SK-N-SH (cell line): ENCODE measurements at places on chromosomes 3 and 15. TPM values are rescaled to one million over a fixed set of nuclear protein-coding genes. Genes with fewer than 3 reads are reported as not detected.

DNA sequence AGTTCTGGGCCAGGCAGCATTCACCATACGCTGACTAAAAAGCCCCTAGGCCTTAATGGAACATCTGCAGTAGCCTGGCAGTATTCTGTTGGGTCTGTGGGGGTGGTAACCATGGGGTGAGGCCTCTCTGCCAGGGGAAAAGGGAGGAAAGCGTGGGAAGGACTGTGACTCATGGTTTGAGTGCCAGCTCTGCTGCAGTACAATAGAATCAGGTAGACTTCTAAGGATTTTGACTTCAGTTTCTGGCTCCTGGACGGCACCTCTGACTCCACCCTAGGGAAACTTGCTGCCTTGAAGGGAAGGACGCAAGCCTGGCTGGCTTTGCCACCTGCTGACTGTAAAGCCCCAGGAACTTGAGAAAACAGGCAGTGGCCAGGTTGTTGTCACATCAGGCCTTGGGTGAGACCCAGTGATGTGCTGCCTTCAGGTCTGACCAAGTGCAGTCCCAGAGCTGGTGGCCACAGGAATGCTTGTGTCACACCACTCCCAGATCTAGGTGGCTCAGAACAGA, 148.6 kb downstream of the SUCNR1 start:
- no peaks in the 10 kb centered on the region for H3K27me3 ChIP-seq
- DNase-seq, result no peak
- H3K27ac ChIP-seq, result peak overlapping the region; percentile 50
- H3K36me3 ChIP-seq, result no peaks in the 10 kb centered on the region
- no peaks in the 10 kb centered on the region; the same call in none of the 2 replicates for H3K4me1 ChIP-seq
- no peak overlapping the region for H3K4me3 ChIP-seq

DNA sequence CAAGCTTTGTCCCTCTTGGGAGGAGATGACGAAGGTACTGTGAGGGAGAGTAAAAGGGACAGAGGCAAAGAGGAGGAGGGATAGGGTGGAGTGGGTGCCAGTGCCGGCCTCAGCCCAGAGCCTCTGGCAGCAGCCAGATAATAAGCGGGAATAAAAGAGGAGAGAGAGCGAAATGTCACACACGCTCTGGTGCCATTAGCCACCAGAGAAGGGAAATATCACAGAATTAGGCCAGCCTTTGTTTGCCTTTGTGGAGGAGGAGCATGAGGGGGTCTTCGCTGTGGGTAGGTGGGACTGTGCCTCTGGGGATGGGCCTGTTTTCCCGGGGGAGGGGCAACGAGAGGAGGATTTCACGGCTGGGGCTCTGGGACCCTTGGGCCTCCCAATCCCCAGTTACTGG, 67.8 kb downstream of the LINGO1 start:
- DNase-seq, result no peak
- no peaks in the 10 kb centered on the region for H3K27me3 ChIP-seq
- no peaks in the 10 kb centered on the region for H3K36me3 ChIP-seq
- no peak overlapping the region for H3K4me3 ChIP-seq
- H3K27ac ChIP-seq, result no peak overlapping the region

- H3K27me3 ChIP-seq, result no peaks in the 10 kb centered on the region
- no peak overlapping the region for H3K27ac ChIP-seq
- H3K4me1 ChIP-seq, result peaks cover 12% of the 10 kb centered on the region; the same call in 1 of the 2 replicates
- H3K36me3 ChIP-seq, result no peaks in the 10 kb centered on the region
- H3K4me3 ChIP-seq, result no peak overlapping the region
Observed at GRCh38 chr3:180417241-180417640, 184.7 kb upstream of the TTC14 start.

- no peak within 1 kb of the TSS for H3K27ac ChIP-seq
- H3K36me3 ChIP-seq, result no peaks in the 10 kb centered on the region
- peak; percentile 85 for DNase-seq
- H3K4me3 ChIP-seq, result peak within 1 kb of the TSS; percentile 64
- H3K4me1 ChIP-seq, result no peaks in the 10 kb centered on the region; the same call in 1 of the 2 replicates
Observed at GRCh38 chr15:34437687-34438086, at the start of gene GOLGA8A. Gene GOLGA8A, minus strand, starts transcription at chr15:34437808. Its CDS starts 48,117 bp downstream, at chr15:34389691.

GRCh38 chr3:102926618-102927017, 491.8 kb downstream of the ZPLD1 start:
- H3K36me3 ChIP-seq, result no peaks in the 10 kb centered on the region
- no peaks in the 10 kb centered on the region for H3K27me3 ChIP-seq
- H3K4me3 ChIP-seq, result no peak overlapping the region
- H3K4me1 ChIP-seq, result no peaks in the 10 kb centered on the region
- DNase-seq, result no peak
- no peak overlapping the region for H3K27ac ChIP-seq

UNC13C gene
- polyA plus RNA-seq, result not detected in 2 replicates

- no peaks in the 10 kb centered on the region for H3K36me3 ChIP-seq
- peaks cover 4% of the 10 kb centered on the region; the same call in 1 of the 2 replicates for H3K4me1 ChIP-seq
- DNase-seq, result no peak
- H3K4me3 ChIP-seq, result no peak overlapping the region
Observed at GRCh38 chr15:91938136-91938535, 84.6 kb downstream of the SLCO3A1 start.

DNA sequence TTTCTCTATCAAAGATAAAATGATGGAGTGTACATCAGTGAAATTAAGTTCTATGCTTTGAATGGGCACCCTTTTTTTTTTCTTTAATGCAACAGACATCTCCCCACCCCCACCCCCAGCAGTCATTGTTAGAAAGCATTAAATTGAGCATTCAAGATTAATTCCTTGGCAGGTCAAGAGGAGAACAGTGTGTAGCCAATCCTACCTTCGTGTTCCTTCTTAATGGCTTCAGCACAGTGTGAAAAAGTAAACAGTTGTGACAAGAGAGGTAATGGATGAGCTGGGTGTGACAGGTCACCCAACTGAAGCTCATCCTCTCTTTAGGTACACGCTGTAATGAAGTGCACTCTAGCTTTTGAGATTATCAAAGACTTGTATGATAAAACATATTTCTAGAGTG, 198.5 kb upstream of the RARB start:
- no peaks in the 10 kb centered on the region for H3K4me1 ChIP-seq
- H3K27me3 ChIP-seq, result no peaks in the 10 kb centered on the region
- H3K27ac ChIP-seq, result no peak overlapping the region
- H3K4me3 ChIP-seq, result no peak overlapping the region
- no peaks in the 10 kb centered on the region for H3K36me3 ChIP-seq

ZCWPW2 gene
- polyA plus RNA-seq, result 0.13 and 0.15 TPM in 2 replicates

NTRK3 gene
- 2.6 and 3.1 TPM in 2 replicates for polyA plus RNA-seq

- H3K27ac ChIP-seq, result no peak overlapping the region; the same call in 1 of the 2 replicates
- H3K27me3 ChIP-seq, result no peaks in the 10 kb centered on the region
- H3K4me1 ChIP-seq, result peaks cover 22% of the 10 kb centered on the region
Observed at GRCh38 chr15:82852941-82853561, 43.6 kb downstream of the WHAMM start.

DNA sequence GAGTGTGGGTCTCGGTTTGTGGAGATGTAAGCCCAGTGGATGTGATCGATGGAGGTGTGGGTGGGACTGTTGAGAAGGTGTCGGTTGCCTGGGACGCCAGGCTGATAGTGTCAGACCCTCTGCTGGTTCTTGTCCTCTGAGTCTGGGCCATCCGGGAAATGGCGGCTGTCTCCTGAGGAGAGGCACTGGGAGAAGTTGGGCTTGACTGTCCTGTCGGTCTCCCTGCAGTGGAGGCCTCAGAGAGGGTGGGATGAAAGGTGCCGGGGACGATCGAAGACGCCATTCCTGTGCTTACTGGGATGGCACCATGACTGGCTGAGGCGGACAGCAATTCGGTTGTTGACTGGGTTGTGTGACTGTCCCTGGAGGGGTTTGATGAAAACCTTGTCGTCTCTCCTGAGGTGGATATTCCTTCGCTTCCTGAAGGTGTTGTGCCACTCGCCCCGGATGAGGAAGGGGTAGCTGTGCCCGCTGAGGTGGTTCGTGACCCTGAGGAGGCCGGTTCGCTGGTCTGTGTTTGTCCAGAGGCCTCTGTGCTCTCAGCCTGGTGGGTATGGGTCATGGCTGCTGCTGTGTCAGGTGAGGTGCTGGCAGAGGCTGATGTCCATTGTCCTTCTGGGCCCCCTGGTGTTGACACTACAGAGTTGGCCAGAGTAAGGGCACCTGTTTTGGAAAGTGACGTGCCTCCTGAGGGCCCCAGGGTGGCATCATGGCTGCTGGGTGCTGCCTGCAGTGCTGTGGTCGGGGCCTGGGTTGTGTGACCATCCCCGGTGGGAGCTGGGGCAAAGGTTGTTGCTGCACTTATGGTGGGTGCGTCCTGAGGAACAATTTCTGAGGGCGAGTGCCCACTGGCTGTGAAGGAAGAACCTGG, 22.8 kb downstream of the MUC4 start:
- no peak overlapping the region for H3K27ac ChIP-seq
- H3K4me1 ChIP-seq, result no peaks in the 10 kb centered on the region
- H3K27me3 ChIP-seq, result no peaks in the 10 kb centered on the region
- H3K36me3 ChIP-seq, result no peaks in the 10 kb centered on the region
- H3K4me3 ChIP-seq, result no peak overlapping the region

GRCh38 chr15:85718271-85718971, 76.3 kb downstream of the KLHL25 start:
- no peak for DNase-seq
- no peak overlapping the region for H3K27ac ChIP-seq
- H3K27me3 ChIP-seq, result no peaks in the 10 kb centered on the region

SUMF1 gene
- 56.9 and 74.9 TPM in 2 replicates for polyA plus RNA-seq

GRCh38 chr3:194431554-194431953, 32.5 kb upstream of the GP5 start:
- H3K36me3 ChIP-seq, result peaks cover 88% of the 10 kb centered on the region
- no peaks in the 10 kb centered on the region for H3K27me3 ChIP-seq
- peak; percentile 14 for DNase-seq
- no peak overlapping the region for H3K4me3 ChIP-seq
- H3K4me1 ChIP-seq, result peaks cover 3% of the 10 kb centered on the region

- no peak overlapping the region for H3K27ac ChIP-seq
- H3K36me3 ChIP-seq, result no peaks in the 10 kb centered on the region
- DNase-seq, result no peak
- H3K4me3 ChIP-seq, result no peak overlapping the region
- no peaks in the 10 kb centered on the region for H3K27me3 ChIP-seq
- no peaks in the 10 kb centered on the region for H3K4me1 ChIP-seq
Observed at GRCh38 chr3:77271306-77271705, 231.4 kb downstream of the ROBO2 start.

DNA sequence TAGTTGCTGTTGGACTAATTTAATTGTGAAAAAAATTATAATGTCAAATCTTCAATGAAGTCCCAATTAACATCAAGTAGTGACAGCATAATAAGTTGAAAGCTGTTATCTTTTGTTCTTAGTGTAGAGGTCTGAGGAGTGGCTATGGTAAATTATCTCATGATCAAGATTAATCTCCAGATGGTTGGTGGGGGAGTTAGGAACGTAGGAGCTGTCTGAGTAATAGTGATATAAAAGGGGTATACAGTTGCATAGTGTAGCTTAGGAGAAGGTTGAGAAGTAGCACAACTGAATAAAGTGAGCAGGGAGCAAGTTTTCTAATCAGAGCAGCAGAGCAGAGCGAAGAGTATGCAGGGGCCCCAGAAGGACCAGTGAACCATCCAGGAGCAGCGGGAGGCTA, 19.5 kb downstream of the TMOD2 start:
- no peak for DNase-seq
- peaks cover 18% of the 10 kb centered on the region for H3K36me3 ChIP-seq
- no peak overlapping the region for H3K27ac ChIP-seq

DNA sequence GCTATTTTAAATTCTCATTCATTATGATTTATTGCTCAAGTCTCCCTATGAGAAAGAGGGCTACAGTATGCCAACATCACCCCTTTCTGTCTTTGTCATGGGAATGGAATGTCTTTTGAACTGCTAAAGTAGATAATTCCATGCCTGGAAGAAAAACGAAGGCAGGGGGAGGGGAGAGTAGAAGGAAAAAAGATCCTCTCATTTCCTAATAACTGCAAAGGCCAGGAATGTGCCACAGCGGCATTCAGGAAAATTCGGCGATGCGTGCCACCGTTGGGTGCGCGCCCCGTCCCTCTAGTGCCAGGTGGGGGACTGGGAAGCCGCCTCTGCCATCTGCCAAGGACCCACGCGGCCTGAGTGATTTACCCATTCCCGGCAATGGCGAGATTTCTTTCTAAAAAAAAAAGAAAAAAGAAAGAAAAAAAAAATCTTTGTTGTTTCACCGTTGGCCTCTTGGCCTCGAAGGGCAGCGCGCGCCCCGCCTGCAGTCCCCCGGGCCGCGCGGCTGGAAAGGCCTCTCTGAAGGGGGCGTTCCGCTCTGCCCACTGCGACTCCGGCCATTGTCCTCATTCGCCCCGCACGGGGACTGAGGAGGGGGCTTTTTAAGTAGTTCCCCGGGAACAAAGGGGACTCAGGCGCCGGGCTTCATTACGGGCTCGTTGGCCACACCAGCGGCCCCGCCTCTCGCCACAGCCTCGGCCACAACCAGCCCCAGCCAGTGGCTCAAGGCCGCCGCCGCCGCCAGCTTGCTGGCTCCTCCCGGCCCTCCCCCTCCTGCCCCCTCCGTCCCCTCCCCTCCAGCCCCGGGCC, 54.5 kb downstream of the CPN2 start:
- H3K27ac ChIP-seq, result no peak overlapping the region
- no peaks in the 10 kb centered on the region for H3K36me3 ChIP-seq
- no peak for DNase-seq
- no peak overlapping the region for H3K4me3 ChIP-seq
- no peaks in the 10 kb centered on the region for H3K27me3 ChIP-seq

ARL14 gene
- polyA plus RNA-seq, result not detected in 2 replicates

ANXA2 gene
- polyA plus RNA-seq, result 4,669 and 5,711 TPM in 2 replicates

DNA sequence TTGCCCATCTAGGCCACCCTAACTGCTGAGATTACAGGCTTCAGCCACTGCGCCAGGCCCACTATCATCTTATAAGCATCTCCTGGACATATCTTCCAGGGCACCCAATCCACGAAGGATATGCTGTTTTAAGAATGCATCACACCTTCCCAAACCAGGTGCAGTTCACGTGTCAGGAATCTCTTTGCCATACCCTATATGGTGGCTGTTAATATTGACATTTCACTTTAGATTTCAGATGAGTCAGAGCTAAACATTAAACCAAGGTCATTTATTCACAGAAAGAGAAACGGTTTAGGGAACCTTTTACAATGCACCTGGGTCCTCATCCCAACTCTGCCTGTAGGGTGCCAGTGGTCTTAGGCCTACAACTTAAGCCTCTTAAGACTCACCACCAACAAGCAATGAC, 85.7 kb downstream of the TBL1XR1 start:
- H3K4me1 ChIP-seq, result peaks cover 1% of the 10 kb centered on the region
- H3K27me3 ChIP-seq, result no peaks in the 10 kb centered on the region
- H3K36me3 ChIP-seq, result peaks cover 4% of the 10 kb centered on the region
- no peak overlapping the region for H3K27ac ChIP-seq
- H3K4me3 ChIP-seq, result no peak overlapping the region
- no peak for DNase-seq

GRCh38 chr15:93360976-93361375, 272.0 kb upstream of the RGMA start:
- no peaks in the 10 kb centered on the region for H3K36me3 ChIP-seq
- H3K27ac ChIP-seq, result no peak overlapping the region
- H3K27me3 ChIP-seq, result no peaks in the 10 kb centered on the region
- no peak overlapping the region for H3K4me3 ChIP-seq
- DNase-seq, result no peak
